Natural killer cell (primary cell): ENCODE measurements at places on chromosomes 1 and 21.

- no peak for DNase-seq
These were observed 14.7 kb upstream of the MFSD2A start for GRCh38 chr1:39940253-39940652.

GRCh38 chr1:10304295-10304694 lies 93.9 kb downstream of the KIF1B start:
- peak; percentile 26 for DNase-seq

- peak; percentile 73 for DNase-seq
These were observed 745 bp downstream of the RCSD1 start for GRCh38 chr1:167630568-167631385.

DNA sequence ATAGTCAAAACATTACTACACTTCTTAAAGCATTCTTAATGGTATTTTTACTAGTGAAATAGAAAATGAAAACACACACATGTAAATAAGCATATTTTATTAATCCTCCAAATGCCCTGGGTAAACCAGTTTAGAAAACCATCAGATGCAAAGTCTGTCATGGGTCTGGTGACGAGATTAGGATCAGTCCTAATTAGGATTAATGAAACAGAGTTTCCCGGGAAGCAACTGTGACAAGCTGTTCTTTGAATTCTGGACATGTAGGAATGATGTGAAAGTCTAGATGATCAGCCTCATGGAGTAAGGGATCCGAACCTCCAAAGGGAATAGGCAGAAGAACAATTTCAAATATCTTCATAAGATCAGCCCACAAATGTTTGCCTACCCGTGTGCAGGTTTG lies 250.2 kb downstream of the KIF26B start:
- no peak for DNase-seq

GRCh38 chr1:182278144-182279054 lies 113.2 kb downstream of the GLUL start:
- DNase-seq, result no peak

- DNase-seq, result no peak
These were observed 46.4 kb downstream of the TOR1AIP2 start for GRCh38 chr1:179831225-179831624.

- no peak for DNase-seq
These were observed 45.4 kb downstream of the RCSD1 start for GRCh38 chr1:167675440-167675839.

DNA sequence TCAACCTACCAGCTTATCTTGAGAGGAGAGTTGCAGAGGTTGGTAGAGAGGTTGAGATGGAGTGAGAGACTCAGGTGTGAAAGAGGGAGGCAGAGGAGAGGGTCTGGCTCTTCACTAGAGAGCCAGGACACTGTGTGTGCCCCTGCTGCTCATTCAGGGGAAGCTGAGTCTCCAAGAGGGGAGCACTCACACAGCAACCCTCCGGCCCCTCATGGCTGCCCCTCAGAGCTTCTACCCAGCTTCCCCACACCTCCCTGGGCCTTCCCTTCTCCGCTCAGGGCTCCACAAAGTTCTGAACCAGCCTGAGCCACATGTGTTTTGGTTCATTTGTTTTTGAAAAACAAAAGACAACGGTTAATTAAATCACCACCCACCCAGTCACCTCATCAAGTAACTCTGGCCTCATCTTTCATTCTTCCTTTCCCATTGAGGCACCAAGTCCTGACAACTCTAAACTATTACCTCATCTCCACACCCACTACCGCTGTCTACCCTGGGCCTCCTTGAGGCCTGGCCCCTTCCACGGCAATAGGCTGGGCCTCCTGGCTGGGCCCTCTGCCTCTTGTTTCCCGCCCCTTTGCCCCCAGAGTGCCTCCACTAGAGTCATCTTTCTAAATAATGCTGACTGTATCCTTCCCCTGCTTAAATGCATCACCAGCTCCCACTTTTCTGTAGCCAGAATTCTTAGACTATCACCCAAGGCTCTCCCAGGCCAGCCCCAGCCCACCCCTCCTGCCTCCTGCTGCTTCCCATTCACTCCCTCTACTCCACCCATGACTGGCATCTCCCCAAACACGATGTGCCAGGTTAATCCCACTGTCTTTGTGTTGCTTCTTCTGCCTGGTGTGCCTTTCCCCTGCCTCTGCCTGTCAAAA lies 33.0 kb downstream of the TNNT2 start:
- no peak for DNase-seq

- no peak for DNase-seq
These were observed 1.9 kb upstream of the GPR52 start for GRCh38 chr1:174445817-174446216.

DNA sequence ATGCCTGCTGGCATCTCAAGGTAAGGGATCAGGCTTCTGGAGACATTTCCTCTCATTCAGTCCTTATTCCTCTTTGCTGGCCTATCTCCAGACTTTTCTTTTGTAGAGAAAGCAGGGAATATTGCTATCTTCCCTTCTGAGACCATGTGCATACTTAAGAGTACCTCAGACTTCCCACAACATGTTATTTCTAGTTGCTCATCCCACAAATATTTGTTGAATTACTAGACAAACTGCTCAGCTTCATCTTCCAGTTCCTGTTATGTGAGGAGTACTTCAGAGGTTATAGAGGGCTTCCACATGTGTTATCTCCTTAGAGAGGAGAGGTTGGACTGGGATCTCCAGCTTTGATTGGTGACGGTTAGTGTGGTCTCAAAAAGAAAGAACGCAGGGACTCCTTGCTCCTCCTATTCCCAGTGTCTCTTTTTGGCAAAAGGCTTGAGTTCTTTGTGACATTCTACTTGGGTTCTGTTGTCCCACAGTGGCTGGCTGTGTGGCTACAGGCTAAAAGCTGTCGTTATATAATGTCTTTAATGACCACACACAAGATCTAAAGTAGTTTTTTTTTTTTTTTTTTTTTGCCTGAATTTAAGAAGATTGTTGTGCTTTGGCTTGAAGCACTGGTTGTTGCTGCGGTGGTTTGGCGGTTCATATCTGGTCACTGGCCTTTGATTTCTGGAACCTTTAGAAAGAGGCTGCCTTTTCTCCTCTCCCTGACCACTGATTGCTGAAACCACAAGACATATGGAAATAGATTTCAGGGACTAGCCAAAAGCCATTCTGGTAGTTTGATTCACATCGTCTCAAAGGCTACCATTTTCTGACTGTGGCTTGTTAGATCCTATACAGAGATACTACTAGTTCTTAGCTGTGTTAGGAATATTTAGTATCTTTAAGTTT lies 78.7 kb downstream of the FGGY start:
- DNase-seq, result no peak

DNA sequence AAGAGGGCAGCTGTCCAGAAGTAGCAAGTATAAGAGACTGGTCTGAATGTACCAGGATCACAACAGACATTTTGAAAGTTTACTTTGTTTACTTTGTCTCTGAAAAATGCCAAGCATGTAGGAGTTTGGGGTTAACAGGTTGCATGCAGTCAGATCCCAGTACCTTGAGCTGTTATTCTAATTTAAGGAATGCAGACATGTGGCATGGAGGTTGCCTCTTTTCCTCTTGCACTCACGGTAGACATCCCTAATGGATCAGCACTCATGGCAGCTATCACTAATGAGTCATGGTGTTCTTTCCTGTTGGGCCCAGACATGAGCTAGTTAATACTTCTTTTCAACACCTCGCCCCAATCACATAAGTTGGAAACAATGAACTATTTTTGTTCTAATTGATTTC lies 67.3 kb downstream of the GADD45A start:
- no peak for DNase-seq
